ENCODE measurements at places on chromosomes 6 and 20.
A peak's percentile ranks its signal among the peaks of the same experiment; 100 is the strongest.

DNA sequence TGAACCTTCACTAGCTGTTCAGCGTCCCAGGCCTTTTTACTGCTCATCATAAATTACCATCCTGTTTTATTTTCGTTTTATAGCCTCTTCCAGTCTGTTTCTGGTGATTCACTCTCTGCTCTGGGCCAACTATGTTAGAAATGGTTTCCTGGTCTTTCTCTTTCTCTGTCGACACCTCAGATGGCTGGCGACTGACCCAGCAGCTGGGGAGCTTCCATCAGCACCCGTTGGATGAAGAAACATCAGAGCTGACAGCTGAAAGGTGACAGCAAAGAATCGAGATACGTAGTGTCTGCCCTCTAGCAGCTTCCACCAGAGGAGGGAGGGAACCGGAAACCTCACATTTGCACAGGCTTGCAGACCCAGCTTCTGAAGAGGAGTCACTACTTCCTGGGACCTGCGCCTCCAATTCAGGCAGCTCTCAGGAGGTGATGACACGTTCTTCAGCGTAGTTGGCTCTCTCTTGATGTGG, 82.9 kb upstream of the MLN start:
- no peak for DNase-seq

- no peak for DNase-seq
Observed at GRCh38 chr20:20621195-20621594, 91.2 kb downstream of the RALGAPA2 start.

GRCh38 chr6:156776470-156776839, 723 bp upstream of the ARID1B start:
- DNase-seq, result peak; percentile 62

GRCh38 chr6:138455746-138456400, 43.4 kb downstream of the NHSL1 start:
- peak; percentile 92 for DNase-seq

- DNase-seq, result no peak
Observed at GRCh38 chr6:46443623-46444022, 47.6 kb downstream of the RCAN2 start.

DNA sequence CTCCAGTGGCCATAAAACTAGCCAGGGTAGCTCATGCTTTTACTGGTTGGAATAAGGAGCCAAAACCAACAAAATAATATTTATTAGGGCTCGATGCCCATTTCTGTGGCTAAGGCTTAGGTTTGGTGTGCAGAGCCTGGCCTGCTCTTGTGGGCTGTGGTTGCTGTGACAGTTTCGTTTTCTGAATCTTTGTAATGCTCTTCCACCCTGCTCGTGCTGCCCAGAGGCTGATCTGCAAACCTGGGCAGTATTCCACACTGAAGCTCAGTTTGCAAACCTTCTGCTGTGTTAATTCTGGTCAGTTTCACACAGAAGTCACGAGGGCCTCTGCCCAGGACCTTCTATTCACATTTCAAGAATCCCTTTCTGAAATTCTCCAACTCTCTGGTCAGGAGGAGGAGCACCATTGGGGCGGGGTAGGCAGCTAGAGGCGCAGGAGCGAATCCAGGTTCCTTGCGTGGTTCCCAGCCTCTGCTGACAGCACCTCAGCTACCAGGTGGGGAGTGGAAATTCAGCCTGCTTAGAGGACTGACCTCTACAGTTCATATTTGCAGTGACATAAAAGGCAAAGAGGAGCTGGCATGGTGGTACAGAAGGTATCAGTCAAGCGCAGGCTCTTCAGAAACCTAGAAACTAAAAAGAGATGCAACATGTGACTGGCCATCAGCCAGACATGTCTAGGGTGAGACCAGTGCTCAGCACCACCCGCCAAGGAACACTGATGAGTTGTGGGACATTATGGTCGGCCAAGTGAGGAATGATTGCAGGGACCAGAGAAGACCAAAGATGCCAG, 14.3 kb upstream of the C20orf144 start:
- no peak for DNase-seq

DNA sequence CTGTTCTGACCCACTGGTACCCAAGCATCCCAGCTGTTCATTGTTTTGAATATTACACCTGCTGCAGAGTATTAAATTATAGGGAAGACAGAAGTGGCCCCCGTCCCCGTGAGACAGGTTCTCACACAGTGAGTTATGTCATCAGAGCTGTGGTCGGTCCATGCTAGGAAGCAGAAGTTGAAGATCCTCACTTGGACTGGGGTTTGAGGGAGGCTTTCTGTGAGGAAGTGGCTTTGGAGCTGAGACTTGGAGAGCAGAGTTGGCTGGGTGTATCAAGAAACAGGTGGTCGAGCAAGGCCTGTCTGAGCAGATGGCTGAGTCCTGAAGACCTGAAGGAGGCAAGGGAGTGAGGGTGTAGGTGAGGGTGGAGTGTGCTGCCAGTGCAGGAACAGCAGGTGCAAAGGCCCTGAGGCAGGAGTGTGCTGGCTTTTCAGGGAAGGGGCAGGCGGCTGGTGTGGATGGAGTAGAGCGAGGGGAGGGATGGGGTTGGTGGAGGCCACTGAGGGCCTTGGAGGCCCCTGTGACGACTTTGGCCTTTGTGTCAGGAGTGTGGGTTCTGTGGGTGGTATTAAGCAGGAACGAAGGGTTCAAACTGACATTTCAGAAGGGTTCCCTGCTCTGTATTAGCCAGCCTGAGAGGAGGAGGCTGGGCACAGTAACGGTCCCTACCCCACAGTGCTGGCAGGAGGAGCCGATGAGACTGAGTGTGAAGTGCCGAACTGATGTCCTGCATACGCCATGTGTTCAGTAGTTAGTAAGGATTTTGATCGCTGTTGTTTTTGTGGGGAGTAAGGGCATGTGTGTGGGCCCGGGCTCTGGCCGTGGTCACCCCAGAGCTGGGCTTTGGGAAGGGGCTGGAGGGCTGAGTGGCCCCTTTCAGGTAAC, 11.8 kb downstream of the SRC start:
- DNase-seq, result no peak

- DNase-seq, result no peak
Observed at GRCh38 chr6:25579902-25580495, 72.0 kb upstream of the SCGN start.

GRCh38 chr20:55935448-55936208, 69.7 kb downstream of the CBLN4 start:
- no peak for DNase-seq

DNA sequence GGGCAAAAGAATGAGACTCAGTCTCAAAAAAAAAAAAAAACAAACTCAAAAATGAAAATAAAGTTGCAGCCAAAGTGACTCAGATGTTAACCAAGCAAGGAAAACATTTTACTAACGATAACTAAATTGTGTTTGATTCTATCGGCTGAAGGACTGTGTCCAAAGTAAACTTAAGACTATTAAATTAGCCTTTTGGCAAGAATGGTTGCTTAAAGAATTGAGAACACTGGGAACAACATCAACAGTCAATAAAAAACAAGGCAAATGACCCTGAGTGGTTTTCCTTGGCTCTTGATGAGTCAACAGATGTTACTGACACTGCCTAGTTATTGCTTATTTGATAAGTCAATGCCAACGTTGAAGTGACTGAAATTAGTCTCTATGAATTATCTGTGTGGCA, 36.7 kb downstream of the POU3F2 start:
- no peak for DNase-seq

- DNase-seq, result no peak
Observed at GRCh38 chr20:676967-677366, 1.4 kb upstream of the SCRT2 start.

DNA sequence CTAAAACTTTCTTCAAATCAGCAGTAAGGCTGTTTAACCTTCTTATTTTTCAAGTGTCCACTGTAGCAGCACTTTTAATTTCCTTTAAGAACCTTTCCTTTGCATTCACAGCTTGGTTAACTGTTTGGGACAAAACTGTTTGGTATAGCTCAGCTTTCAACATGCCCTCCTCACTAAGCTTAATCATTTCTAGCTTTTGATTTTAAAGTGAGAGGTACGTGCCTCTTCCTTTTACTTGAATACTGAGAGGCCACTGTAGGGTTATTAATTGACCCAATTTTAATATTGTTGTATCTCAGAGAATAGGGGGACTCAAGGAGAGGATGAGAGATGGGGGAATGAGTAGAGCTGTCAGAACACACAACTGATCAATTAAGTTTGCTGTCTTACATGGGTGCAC, 129.5 kb upstream of the MMS22L start:
- no peak for DNase-seq

DNA sequence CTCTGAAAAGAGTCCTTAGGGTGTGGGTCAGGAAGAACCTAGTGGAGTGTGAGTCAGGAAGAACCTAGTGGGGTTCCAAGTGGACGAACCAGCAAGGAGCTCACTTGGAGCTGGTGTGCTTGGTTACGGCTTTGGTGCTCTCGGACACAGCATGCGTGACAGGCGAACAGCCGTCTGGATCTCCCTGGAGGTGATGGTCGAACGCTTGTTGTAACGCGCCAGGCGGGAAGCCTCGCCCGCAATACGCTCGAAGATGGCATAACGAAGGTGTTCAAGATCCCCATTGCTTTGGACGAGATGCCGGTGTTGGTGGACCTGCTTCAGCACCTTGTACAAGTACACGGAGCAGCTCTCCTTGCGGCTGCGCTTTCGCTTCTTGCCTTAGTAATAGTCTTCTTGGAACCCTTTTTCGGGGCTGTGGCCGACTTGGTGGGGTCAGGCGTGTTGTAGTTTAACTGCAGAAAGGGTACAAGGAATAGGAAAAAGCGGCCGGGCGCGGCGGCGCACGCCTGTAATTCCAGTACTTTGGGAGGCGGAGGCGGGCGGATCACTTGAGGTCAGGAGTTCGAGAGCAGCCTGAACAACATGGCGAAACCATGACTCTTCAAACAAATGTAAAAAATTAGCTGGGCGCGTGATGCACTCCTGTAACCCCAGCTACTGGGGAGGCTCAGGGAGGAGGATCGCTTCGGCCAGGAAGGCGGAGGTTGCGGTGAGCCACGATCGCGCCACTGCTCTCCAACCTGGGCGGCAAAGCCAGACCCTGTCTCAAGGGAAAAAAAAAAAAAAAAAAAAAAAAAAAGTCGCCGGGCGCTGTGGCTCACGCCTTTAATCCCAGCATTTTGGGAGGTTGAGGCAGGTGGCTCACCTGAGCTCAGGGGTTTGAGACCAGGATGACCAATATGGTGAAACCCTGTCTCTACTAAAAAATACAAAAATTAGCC, 48.0 kb downstream of the OR2B2 start:
- no peak for DNase-seq

DNA sequence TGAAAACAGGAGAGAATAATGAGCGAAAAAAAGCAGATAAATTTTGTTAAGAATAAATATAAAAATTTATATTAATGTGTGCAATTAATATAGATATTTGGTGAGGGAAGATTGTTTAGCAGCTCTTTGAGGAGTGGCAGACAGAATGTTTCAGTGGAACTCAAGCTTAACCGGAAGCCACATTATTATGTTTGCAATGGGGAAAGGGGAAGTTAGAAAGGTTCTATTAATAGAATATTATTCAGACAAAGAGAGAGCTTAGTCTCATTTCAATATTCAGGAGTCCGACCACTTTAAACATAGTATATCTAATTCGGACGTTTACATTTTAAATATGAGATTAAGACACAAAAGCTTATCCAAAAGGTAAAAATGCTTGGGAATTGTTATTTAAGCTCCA, 81.6 kb upstream of the KHDRBS2 start:
- no peak for DNase-seq

GRCh38 chr20:7094438-7094997, 327.0 kb downstream of the BMP2 start:
- peak; percentile 96 for DNase-seq

DNA sequence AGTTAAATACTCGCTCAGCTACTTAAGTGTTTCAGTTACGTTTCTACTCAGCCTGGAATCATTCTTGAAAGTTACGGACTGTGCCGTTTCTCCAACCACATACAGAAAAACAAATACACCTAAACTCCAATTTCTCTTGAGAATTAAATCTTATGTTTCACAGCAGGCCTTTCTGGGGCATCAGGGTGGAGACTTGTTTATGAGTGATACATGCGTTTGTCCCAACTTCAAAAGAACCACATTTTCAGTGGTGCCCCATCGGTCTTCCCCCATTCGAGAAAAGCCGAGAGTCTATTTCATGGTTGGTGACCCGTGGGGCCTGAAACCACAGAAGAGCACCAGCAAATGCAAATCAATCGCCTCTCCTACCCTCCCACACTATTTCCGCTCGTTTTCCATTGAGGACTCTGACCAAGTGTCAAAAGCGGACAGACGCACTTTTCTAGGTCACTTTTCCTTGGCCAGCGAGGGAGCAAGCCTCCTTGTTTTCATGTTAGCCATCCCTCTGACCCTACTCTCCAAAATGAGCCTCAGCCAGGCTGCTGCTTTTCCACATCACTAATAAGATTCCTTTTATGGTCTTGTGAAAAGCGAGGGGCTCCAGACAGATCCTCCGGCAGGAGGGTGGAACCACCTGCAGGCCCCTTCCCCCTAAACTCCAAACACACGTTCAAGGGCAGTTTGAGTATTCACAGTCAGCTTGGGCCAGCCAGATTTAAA, 3.1 kb downstream of the JAG1 start:
- no peak for DNase-seq

GRCh38 chr6:33317419-33317668, 200 bp downstream of the ZBTB22 start:
- DNase-seq, result no peak

DNA sequence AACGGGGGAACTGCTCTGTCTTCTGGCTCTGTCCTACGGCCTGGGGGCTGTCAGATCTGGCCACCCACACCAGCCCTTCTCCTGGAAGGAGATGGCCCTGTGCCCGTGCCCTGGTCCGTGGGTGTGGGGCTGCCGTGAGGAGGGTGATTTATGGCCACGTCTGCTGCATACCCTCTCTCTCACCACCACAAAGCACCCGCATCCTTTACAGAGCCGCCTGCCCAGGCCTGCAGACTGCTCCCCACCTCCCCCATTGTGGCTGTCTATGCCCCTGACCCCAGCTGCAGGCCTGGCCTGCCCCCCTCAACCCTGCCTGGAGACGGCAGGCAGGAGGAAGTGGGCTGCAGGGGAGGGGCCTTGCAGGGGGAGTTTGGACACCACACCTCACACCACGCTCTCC, 72.7 kb upstream of the GATA5 start:
- no peak for DNase-seq

GRCh38 chr6:14950103-14950969, 295.5 kb upstream of the JARID2 start:
- DNase-seq, result no peak

GRCh38 chr6:56984361-56984760, 29.5 kb downstream of the BEND6 start:
- DNase-seq, result no peak

DNA sequence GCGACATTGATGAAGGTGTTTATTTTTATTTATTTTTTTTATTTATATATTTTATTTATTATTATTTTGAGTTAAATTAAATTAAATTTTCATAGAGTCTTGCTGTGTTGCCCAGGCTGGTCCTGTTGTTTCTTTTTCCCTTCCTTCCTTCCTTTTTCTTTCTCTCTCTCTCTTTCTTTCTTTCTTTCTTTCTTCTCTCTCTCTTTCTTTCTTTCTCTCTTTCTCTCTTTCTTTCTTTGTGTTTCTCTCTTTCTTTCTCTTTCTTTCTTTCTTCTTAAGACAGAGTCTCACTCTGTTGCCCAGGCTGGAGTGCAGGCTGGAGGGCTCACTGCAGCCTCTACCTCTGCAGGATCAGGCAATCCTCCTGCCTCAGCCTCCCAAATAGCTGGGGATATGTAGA, 84.7 kb upstream of the AKAP12 start:
- no peak for DNase-seq

- peak; percentile 70 for DNase-seq
Observed at GRCh38 chr6:104955927-104956730, 778 bp upstream of the LIN28B start.

Measured in NCI-H748 treated with DMSO at 0.1 percent for 48 hours (cell line).